ENCODE measurements at places on chromosomes 12 and 14.

GRCh38 chr12:101697930-101698799 is 725 bp downstream of the CHPT1 start:
- no peaks in the 10 kb centered on the region for H3K27me3 ChIP-seq
- H3K4me3 ChIP-seq = peak overlapping the region; percentile 74
- H3K36me3 ChIP-seq = no peaks in the 10 kb centered on the region
- H3K4me1 ChIP-seq = peaks cover 26% of the 10 kb centered on the region
- H3K27ac ChIP-seq = peak overlapping the region; percentile 95

DNA sequence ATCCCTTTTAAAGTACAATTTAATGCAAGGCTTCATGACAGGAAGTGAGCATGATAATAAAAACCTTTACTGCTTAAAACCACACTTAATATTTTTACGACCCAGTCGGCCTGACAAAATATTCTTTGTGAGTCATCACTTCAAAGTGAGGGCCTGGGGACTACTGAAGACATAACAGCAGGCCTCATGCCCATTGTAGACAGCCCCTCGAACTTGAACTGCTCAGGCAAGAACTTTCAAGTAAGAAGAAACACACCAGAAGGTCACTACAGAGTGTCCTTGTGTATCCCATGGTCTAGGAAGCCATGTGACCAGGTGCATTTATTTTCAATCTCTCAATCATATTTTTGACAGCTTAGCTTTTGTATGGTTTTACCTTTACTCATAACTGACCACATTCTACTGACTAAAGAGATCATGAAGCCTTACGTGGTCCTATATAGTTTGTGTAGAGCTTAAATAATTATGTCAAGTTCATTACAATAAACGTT is 61.4 kb upstream of the MANSC4 start:
- H3K27ac ChIP-seq = no peak overlapping the region
- no peaks in the 10 kb centered on the region for H3K36me3 ChIP-seq
- H3K4me3 ChIP-seq = no peak overlapping the region
- no peaks in the 10 kb centered on the region for H3K27me3 ChIP-seq
- no peaks in the 10 kb centered on the region for H3K4me1 ChIP-seq

GRCh38 chr14:66105815-66106214 is 380.4 kb upstream of the CCDC196 start:
- no peak overlapping the region for H3K4me3 ChIP-seq
- H3K27ac ChIP-seq = no peak overlapping the region
- no peaks in the 10 kb centered on the region for H3K4me1 ChIP-seq
- no peaks in the 10 kb centered on the region for H3K36me3 ChIP-seq

DNA sequence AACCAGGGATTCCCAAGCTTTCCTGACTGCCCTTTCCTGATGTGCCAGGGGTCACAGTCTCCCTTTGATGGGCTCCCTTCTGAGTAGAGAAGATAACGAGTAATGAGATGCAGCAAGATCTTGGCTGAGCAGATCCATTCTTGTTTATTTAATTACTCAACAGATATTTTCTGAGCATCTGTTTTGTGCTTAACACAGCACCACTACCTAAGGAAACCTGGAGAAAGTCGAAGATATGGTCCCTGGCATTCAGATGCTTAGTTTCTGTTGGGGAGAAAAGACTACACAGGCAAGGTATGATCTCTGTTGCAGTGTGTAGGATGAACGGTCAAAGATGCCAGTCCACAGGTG is 3.9 kb downstream of the AJUBA start:
- H3K27ac ChIP-seq = peak overlapping the region; percentile 84
- peaks cover 12% of the 10 kb centered on the region for H3K36me3 ChIP-seq
- no peak for ATAC-seq
- peaks cover 15% of the 10 kb centered on the region for H3K27me3 ChIP-seq
- H3K4me1 ChIP-seq = peaks cover 41% of the 10 kb centered on the region
- no peak overlapping the region for H3K4me3 ChIP-seq

DNA sequence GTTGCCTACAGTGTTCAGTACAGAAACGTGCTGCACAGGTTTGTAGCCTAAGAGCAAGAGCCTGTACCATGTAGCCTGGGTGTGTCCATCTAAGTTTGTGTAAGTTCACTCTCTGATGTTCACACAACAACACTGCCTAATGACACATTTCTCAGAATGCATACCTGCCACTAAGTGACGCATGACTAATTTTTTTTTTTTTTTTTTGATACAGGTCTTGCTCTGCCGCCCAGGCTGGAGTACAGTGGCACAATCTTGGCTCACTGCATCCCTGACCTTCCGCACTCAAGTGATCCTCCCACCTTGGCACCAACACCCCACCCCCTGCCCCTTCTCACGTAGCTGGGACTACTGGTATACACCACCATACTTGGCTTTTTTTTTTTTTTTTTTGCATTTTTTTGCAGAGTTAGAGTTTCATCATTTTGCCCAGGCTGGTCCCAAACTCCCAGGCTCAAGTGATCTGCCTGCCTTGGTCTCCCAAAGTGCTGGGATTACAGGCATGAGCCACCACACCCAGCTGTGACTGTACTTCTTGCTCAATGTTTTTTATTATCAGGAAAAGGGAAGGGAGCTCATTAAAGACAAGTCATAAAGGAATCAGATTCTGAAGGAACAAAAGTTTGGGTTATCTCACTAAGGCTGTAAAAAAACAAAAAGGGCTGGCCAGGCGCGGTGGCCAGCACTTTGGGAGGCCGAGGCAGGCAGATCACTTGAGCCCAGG is 10.0 kb upstream of the CDC42BPB start:
- peak overlapping the region; percentile 60 for H3K27ac ChIP-seq
- H3K4me3 ChIP-seq = no peak overlapping the region
- no peaks in the 10 kb centered on the region for H3K27me3 ChIP-seq
- peaks cover 8% of the 10 kb centered on the region for H3K4me1 ChIP-seq
- no peaks in the 10 kb centered on the region for H3K36me3 ChIP-seq

- H3K4me3 ChIP-seq = no peak overlapping the region
- peaks cover 3% of the 10 kb centered on the region for H3K27me3 ChIP-seq
- ATAC-seq = peak; percentile 95
- peaks cover 39% of the 10 kb centered on the region for H3K4me1 ChIP-seq
- H3K27ac ChIP-seq = peak overlapping the region; percentile 85
Observed at GRCh38 chr12:52147367-52147963, 44.3 kb downstream of the KRT80 start.
